Activated CD8-positive, alpha-beta memory T cell treated with anti-CD3 and anti-CD28 coated beads for 1 hour (primary cell): ENCODE measurements at places on chromosomes 13 and 19.

GRCh38 chr13:88459331-88459730 is 788.2 kb downstream of the SLITRK5 start:
- DNase-seq = no peak

DNA sequence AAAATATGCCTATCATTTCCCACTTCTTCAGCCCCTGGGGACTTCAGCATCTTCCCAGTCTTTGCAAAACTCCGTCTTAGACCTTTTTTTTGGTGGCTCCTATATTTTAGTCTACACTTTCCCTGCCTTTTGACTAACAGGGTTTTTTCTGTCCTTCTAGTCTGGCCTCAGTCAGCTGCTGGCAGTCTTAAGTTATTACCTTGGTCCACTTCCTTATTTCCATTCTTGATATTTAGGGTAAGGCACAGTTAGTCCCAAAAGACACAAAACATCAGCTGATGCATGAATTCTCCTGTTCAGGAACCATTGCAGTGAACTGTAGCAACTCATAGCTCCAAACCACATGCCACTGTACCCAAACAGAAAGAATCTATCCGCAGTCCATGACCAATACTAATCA is 234.6 kb upstream of the RFC3 start:
- DNase-seq = no peak

GRCh38 chr13:94154367-94154766 is 325.1 kb downstream of the DCT start:
- no peak for DNase-seq

- DNase-seq = no peak
Observed at GRCh38 chr19:6516018-6516658, 14.0 kb upstream of the TUBB4A start.

DNA sequence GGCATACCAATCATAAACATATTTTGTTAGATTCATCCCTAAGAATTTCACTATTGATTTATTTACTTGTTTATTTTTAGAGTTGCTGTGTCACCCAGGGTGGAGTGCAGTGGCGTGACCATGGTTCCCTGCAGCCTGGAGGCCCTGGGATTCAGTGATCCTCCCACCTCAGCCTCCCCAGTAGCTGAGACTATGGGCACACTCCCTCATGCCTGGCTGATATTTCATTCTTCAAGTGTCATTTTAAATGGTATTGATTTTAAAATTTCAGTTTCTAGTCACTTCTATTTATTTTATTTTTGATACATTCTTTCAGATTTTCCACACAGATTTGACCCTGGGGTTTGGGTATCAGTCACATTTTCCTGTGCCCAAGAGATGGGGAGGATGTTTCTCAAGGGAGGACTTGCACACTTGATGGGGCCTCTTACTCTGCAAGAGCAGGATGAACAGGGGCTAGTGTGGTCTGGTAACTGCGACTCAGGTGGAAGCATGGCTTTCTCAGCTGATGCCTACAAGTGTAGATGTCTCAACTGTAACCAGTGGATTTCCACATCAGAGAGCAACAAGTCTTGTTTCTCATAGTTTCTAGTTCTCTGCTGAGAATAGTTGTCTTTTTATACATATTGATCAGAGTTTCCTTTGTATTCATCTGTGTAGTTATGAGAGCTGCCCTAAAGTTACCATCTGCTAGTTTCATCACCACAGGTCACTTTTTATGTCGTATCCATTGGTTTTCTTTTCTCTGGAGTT is 40.2 kb downstream of the CCNE1 start:
- DNase-seq = no peak

DNA sequence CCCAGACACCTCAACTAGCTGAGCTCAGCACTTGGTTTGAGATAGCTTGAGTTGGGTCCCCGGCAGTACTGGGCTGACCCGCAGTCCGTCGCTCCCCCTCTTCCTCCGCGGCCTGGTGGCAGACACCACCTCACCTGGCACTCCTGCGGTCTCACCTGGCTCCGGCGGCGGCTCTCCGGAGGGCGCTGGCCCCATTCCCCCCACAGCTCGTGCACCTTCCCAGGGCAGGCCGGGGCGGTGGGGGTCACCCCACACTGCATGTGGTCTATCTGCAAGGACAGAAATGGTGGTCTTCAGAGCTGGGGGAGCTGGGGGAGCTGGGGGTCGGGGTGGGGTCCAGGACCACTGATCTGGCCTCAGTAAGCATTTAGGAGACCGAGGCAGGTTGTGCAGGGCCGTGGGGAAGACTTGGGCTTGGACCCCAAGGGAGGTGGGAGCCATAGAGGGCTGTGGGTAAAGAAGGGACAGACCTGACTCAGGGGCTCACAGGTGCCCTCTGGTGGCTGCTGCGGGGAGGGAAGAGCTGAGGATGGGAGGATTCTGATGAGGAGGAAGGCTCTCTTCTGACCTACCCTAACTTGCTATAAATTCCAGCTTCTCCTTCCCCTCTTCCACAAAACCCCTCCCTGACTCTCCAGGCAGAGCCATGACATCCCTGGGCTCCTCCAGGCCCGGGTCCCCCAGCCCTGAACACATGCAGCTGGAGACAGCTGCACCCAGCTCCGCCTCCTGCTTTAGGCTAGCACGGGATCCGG is 6.7 kb upstream of the PLIN4 start:
- DNase-seq = peak; percentile 51

DNA sequence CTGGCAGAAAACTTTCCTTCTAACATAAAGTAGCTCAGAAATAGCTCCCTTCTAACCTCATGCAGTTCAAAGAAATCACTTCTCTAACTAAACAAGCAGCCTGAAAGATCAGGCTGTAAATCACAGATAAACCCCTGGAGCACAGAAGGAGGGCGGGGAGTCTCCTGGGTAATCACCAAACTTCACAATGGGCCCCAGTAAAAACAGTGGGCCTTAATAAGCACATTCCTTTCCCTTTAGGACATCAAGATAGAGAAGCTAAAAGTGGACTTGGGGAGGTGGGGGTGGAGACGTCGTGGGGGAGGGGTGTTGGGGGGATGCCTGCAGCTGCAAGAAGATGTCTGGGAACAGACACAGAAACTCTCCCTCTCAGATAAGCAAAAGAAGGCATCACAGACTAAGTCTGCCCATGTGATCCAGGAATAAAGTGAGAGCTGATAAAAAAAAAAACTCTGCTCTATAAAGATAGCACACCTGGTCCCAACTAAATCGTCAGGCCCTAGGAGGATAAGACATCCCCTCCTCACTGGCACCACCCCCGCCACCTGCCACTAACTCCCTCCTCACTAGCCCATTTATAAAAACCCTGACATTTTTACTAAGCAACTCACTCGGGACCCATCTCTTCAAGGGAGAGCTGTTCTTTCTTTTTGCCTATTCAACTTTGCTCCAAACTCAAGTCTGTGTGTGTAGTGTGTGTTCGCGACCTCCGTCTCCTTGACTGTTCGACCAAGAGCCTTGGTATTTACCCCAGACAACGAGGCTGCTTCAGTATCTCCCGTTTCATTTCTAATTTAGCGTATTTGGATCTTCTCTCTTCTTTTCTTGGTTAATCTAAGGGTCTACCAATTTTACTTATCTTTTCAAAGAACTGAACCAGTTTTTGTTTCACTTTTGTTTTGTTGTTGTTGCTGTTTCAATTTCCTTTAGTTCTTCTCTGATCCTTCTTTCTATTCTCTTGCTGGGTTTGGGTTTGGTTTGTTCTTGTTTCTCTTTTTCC is 31.7 kb downstream of the DNAJC15 start:
- no peak for DNase-seq

GRCh38 chr13:82370316-82370715 is 1512.0 kb downstream of the SLITRK1 start:
- DNase-seq = no peak

GRCh38 chr19:45154064-45154827 is 6.5 kb downstream of the NKPD1 start:
- no peak for DNase-seq

- no peak for DNase-seq
Observed at GRCh38 chr13:98133946-98134345, 8.9 kb upstream of the FARP1 start.

DNA sequence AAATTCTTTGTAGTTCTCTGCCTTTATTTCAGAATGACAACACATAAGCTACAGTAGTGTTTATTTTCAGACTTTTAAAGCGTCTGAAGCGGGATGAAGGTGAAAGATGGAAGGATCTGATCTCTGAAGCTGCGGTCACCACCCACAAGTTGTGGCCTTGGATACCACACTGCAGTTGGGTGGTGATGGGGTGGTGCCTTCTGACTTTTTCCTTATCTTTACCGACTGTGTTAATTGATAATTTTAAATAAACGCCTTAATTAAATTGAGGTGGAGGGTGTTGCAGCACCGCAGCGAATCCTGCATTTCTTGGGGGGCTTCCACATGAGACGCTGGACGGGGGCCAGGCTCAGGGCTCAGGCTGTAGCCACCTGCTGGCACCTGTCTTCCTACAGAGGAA is 1.3 kb downstream of the TFDP1 start:
- DNase-seq = no peak

- no peak for DNase-seq
Observed at GRCh38 chr13:81382246-81382645, 1041.3 kb upstream of the SPRY2 start.

DNA sequence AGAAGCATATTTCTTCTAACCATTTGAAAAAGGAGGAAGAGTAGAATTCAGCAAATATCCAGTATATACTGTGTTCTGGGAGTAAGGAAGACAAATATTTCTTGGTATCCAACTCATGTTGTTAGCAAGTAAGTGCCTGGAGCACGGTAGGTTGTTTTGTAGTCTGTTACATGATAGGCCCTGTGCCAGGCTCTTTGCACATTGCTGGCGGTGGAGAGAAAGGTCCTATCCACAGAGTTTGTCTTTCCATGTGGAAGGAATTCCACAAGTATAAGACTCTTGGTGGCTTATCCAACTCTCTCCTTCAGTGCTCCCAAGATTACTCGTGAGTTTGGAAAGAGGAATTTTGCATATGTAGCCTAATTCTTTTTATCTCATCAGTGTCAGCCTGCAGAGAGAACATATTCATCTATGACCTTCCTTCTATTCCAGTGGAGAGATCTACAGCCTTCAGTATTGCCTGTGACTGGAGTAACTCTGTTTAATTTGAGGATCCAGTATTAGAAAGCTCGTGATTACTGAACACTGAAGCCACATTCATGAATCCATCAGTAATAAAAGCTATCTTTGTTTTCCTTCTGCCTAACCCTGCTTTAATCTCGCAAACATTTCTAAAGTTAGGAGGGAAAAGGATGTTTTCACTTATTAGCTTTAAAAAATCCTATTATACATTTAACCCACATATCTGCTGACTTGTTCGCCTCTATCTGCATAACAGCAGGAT is 183.9 kb upstream of the CSNK1A1L start:
- no peak for DNase-seq

DNA sequence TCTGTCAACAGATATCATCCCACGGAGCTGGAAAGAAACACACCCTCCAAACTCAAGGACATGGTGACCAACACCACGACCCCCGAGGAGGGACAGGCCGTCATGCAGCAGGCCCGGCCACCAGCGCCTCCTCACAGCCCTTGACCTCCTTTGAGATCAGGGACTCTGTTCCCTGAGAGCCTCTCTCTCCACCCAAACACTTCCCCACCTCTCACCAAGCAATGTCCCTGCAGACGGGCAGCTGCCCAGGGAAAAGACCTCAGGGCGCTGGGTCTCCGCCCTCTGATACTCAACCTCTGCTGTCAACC is 10.0 kb downstream of the SCGB2B2 start:
- no peak for DNase-seq

- DNase-seq = no peak
Observed at GRCh38 chr13:44879452-44880058, 109.7 kb downstream of the NUFIP1 start.

GRCh38 chr13:57326532-57326931 is 159.5 kb downstream of the PRR20E start:
- no peak for DNase-seq

DNA sequence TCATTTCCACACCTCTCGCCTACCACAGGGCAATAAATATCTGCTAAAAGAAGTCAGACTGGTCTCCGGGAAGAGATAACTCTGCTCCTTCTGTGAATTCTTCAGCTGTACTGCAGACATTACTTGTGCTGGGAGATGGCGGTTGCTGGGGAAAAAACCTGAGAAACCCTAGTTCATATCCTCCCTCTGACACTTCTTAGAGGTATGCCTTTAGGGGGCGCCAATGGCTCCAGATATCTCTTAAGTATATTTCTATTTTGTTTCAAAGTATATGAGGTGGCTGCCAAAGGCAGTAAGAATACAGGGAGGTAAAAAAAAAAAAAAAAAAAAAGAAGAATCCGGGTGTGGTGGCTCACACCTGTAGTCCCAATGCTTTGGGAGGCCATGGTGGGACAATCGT is 175.2 kb downstream of the PAN3 start:
- no peak for DNase-seq

DNA sequence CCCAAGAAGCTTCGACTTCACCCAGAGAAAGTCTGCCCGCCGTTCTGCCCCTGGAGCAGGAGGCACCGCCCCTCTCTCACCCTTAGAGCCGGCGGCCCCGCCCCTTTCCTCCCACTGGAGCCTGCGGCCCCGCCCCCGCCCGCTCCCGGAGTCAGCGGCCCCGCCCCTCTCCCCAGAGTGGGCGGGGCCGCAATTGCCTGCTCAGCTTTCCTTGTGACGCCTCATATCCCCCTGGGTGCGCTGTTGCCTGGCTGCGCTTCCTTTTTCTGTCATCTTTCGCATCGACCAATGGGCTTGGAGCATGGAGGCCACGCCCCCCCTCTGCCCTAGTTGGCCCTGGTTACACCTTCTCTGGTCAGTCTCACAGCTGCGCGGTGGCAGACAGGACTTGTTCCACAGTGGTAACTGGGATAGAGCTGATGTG is 38.2 kb upstream of the ZNF492 start:
- DNase-seq = no peak

GRCh38 chr13:88656751-88657150 is 985.6 kb downstream of the SLITRK5 start:
- no peak for DNase-seq
